Anterior cingulate cortex (tissue), 58 donors: ENCODE measurements at places on chromosomes 5 and 9.
A peak's percentile ranks its signal among the peaks of the same experiment; 100 is the strongest.

- no peak for DNase-seq
Observed at GRCh38 chr5:170896779-170897178, 35.0 kb downstream of the RANBP17 start.

GRCh38 chr5:143349177-143349576 lies 54.3 kb downstream of the NR3C1 start:
- DNase-seq: no peak

- DNase-seq: no peak
Observed at GRCh38 chr5:155529362-155529761, 515.8 kb downstream of the KIF4B start.

- DNase-seq: no peak
Observed at GRCh38 chr5:121805911-121806310, 45.8 kb upstream of the FTMT start.

- DNase-seq: no peak
Observed at GRCh38 chr5:149177911-149178565, 36.7 kb downstream of the ABLIM3 start.

GRCh38 chr9:18791074-18791473 lies 241.9 kb downstream of the SAXO1 start:
- no peak for DNase-seq

- no peak for DNase-seq
Observed at GRCh38 chr9:5459289-5459829, 9.0 kb downstream of the CD274 start.

DNA sequence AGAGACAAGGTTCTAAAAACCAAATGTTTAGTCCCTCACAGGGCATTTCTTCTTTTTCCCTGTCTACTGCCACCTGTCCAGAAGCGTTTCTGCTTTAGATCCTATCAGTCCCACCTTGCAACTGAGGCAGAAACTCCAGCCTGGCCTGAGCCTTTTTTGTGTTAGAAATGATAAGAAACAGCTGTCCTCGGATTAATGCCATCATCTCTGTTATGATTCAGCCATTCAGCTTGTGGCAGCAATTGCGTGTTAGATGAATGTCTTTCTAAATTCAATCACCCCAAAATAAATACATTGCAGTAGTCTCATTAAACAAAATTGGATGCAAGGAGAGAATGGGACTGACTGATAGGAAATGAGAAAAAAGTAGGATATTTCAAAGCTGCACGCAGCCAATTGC lies 28.3 kb upstream of the FRMPD1 start:
- DNase-seq: no peak

GRCh38 chr9:127444283-127444920 lies 6.8 kb downstream of the RPL12 start:
- no peak for DNase-seq

- DNase-seq: no peak
Observed at GRCh38 chr5:138107213-138107612, 23.4 kb downstream of the WNT8A start.

GRCh38 chr5:123155446-123155960 lies 66.5 kb downstream of the PRDM6 start:
- DNase-seq: no peak

GRCh38 chr5:119347991-119348390 lies 7.8 kb upstream of the TNFAIP8 start:
- no peak for DNase-seq

DNA sequence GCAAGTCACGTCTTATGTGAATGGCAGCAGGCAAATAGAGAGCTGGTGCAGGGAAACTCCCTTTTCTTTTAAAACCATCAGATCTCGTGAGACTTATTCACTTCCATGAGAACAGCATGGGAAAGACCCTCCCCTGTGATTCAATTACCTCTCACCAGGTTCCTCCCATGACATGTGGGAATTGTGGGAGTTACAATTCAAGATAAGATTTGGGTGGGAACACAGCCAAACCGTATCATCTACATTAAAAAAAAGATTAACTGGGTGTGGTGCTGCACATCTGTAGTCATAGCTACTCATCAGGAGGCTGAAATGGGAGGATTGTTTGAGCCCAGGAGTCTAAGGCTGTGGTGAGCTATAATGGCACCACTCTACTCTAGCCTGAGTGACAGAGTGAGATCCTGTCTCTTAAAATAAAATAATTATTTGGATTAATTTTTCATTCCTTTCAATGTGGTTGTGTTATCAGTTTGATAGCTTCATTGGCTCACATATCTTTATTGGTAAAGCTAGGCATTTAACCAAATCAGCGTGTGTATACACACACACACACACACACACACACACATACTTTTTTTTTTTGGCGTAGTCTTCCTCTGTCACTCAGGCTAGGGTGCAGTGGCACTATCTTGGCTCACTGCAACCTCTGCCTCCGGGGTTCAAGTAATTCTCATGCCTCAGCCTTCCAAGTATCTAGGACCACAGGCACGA lies 21.8 kb downstream of the DENND4C start:
- no peak for DNase-seq

DNA sequence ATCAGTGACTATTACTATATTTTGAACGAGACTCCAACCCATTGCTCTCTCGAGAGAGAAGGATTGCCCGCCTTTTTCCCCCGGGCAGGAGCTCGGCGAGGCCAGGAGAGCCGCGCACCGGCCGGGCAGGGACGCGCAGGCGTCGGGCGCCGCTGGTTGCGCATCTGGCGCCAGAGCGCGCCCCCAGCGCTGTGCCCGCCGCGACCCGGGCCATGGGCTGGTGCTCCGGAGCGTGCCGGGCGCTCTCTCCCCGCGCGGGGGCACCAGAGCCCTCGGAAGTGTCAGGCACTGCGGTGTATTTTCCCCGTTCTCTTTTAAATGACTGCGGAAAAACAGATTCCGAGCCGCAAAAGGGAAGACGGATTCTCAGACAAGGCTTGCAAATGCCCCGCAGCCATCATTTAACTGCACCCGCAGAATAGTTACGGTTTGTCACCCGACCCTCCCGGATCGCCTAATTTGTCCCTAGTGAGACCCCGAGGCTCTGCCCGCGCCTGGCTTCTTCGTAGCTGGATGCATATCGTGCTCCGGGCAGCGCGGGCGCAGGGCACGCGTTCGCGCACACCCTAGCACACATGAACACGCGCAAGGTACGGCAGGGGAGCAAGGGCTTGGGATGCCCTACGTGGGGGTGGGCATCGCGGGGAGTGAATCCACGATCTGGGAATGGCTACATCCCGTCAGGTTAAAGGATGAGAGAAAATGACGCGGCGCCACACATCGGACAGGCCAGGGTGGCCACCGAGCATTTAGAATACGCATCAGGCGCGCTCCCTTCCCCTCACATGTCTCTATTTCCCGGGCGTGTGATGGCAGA lies 1.1 kb upstream of the NTRK2 start:
- peak; percentile 86 for DNase-seq

- DNase-seq: no peak
Observed at GRCh38 chr9:70902692-70903131, 218.7 kb downstream of the TRPM3 start.

- DNase-seq: no peak
Observed at GRCh38 chr5:56607551-56607950, 207.8 kb upstream of the MAP3K1 start.

DNA sequence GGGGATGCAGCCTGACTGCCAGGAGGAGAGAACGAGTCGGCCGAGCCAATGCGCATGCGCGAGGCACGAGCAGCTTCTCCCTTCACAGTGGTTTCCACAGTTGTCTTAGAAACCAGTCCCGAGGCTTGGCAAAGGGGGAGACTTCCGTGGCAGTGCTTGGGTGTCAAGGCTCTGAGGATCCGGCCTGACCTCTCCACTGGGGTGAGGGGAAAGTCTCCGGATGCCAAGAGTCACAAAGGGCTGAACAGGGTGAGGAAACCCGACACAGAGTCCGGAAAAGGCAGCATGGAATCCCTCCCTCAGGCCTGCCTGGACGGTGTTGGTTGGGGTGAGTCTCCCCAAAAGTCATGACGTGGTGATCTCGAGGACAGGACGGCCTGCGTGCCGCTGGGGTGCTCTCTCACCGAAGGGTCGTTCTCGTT lies 475.5 kb downstream of the SPATA31A7 start:
- DNase-seq: no peak

- DNase-seq: peak; percentile 10
Observed at GRCh38 chr5:176171171-176171760, 67.0 kb upstream of the SIMC1 start.

GRCh38 chr5:91129748-91130147 lies 253.4 kb downstream of the ARRDC3 start:
- DNase-seq: no peak

- DNase-seq: no peak
Observed at GRCh38 chr5:59826996-59827395, 66.5 kb downstream of the PDE4D start.

- no peak for DNase-seq
Observed at GRCh38 chr5:179221877-179222220, 123.4 kb downstream of the ADAMTS2 start.

GRCh38 chr5:126108470-126108869 lies 314.7 kb upstream of the GRAMD2B start:
- DNase-seq: no peak

DNA sequence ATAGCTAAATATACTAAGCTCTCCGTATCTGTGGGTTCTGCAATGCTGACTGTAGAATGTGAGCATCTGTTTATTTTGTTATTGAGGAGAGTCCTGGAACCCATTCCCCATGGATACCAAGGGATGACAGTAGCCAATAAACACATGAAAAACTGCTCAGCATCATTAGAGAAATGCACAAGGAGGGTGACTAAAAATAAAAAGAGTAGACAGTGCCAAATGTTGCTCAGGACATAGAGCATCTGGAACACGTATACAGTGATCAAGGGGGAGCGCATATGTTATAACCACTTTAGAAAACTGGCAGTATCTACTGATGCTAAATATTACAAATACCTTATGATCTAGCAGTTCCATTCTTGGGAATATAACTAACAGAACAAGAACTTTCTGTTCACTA lies 31.0 kb downstream of the MARCHF6 start:
- no peak for DNase-seq

DNA sequence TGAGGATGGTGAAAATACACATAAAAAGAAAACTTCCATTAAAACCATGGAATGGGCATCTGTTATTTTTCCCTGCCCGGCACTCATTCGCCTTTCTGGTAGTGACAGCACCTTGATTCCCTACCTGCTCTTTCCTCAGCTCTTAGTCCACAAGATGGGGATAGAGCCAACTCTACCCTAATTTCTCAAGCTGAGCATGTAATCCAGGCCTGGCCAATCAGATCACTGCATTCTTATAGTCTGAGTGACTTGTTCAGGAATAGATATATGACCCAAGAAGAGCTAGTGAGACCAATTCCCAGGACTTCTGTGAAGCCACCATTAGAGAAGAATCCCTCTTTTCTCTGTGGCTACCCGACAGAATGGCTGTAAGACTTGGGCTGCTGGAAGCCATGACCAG lies 58.1 kb downstream of the TSSK1B start:
- no peak for DNase-seq

DNA sequence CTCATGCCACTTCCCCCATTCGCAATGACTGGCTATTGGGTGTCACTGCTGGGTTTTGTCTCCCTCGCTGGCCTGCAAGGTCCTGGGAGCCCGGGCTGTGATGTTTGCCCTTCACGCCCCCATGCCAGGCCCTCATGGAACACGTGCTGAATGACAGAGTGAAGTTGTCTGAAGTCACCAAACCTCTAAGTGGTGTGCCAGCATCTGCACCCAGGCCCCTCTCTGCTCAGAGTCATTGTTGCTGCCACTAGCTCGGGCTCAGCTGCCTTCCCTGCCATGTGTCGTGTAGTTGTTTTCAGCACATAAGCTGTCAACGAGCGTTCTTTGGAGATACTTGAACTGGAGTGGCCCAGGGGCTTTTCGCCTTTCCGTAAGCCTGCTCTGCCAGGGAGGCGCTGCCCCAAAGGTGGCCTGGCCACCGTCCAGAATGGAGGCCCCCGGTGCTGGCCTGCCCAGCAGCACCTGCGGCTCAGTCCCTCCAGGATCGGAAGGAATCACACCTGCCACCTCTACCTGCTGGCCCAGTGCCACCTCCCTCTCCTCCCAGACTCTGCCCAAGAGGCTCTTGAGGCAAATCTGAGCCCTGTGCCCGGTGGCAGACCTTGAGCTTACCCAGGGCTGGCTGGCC lies 250.1 kb downstream of the PBX3 start:
- no peak for DNase-seq

DNA sequence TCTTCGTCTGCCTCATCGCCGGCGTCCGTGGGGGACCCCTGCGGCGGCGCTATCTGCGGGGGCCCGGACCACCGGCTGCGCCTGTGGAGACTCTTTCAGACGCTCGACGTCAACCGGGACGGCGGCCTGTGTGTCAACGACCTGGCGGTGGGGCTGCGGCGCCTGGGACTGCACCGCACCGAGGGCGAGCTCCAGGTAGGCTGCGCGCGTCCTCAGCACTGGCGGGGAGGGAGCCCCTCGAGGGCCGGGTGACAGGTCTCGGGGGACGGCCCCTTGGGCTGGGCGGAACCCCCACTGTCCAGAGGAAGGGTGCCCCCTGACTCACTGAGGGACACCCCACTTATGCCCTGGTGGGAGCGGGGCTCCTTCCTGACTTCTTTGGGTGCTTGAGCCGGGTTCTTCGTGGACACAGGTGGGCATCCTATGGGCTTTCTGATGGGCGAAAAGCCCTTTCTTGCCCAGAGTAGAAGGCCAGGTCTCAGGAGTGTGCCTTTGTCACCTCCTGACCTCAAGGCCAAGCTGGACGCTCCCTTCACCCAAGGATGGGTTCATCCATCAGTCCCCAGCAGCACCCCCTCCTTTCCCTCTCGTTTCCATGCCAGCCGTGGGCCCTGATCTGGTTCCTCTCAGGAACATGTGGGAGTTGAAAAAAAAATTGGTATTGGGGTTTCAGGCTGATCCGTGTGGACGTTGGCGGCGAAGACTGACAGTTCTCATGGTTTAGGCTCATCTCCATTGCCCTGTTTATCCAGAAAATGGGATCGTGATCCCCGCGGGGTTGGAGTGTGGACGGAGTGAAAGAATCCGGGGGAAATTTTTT lies 564 bp downstream of the SLC25A25 start:
- no peak for DNase-seq

DNA sequence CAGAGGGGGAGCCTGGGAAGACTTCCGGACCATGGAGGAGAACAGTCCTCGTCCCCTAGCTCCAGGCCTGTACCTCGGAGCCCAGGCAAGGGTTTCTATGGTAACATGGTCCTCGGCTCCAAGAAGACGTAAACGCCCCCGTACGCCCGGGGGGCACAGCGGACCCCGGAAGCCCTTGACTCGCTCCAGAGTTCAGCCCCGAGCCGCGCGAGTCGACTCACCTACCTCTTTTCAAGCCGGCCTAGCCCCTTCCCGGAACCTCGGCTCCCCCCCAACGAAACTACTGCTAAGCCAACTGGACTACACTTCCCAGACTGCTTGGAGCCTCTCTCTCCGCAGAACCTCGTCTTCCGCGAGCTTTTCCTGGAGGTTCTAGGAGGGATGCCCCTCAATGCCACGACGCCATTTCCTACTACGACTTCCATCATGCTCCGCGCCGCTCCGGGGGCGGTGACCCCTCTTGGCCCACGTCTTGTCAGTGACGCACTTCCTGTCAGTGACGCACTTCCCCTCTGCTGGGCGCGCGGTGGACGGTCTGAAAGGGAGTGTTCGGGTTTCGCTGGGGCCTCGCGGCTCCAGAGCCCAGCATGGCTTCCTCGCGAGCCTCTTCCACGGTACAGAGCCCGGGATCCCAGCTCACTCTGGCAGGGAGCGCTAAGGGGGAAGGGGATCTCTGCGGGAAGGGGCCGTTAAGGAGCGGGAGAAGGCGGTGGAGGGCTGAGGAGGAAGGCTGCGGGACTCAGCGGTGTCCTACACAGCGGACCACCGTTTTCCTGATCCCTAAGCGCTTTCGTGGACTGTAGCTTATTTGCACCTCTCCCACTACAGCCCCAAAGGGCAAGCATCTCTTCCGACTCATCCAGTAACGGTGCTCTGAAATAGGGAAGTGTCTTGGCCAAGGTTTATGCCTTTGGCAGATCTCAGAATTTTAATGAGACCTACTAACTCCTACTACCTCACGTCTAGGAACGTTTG lies at the start of the genes CDC26 and PRPF4:
CDC26 (minus strand) TSS at position 416 of the 975 bp plus-strand sequence. CDS start 3,065 bp downstream, outside the sequence.
PRPF4 (plus strand) TSS at position 502 of the 975 bp plus-strand sequence; CDS start at position 588, 86 bp downstream.
- DNase-seq: peak; percentile 96

GRCh38 chr9:27151693-27152404 lies 42.8 kb downstream of the TEK start:
- no peak for DNase-seq
